ENCODE measurements at places on chromosomes 11 and 22.

GRCh38 chr22:23903328-23903971 is 9.3 kb downstream of the MIF start:
- DNase-seq = no peak

DNA sequence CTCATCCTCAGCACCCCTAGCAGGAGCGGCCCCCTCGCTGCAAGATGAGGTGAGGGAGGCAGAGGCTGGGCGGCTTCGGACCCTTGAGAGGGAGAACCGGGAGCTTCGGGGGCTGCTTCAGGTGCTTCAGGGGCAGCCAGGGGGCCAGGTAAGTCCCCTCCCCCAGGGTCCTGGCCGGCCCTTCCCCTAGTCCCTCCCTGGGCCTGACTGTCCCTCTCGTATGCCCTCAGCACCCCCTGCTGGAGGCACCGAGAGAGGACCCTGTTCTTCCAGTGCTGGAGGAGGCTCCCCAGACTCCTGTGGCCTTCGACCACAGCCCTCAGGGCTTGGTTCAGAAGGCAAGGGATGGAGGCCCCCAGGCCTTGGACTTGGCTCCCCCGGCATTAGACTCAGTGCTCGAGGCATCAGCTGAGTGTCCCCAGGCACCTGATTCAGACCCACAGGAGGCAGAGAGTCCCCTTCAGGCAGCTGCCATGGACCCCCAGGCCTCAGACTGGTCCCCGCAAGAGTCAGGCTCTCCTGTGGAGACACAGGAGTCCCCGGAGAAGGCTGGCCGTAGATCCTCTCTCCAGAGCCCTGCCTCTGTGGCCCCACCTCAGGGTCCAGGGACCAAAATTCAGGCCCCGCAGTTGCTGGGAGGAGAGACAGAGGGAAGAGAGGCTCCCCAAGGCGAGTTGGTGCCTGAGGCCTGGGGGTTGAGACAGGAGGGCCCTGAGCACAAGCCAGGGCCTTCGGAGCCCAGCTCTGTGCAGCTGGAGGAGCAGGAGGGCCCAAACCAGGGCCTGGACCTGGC is 4.0 kb downstream of the CCDC88B start:
- DNase-seq = no peak

GRCh38 chr11:132051704-132052103 is 681.3 kb downstream of the NTM start:
- DNase-seq = no peak

DNA sequence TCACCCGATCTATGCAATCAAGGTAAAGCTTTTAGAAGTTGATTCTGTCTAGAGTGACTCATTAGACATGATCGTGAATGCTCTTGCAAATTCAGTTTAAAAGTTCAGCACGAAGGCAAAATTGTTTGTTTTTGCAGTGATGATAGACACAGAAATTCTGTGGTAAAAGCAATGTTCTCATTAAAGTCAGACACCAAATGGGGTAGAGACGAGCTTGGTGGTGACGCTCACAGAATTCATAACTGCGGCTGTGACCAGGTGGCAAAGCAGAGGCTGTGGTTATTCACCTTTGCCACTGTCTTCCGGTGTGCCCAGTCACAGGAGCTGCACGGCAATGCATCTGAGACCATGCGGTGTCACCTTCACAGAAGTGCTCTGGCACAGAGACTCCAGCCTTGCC is 83.4 kb downstream of the WNT7B start:
- no peak for DNase-seq

Measured in stimulated activated CD8-positive, alpha-beta memory T cell treated with anti-CD3 and anti-CD28 coated beads, Interleukin-4, amount 100 ng/mL, for 1 hour (primary cell).